ENCODE measurements at places on chromosomes 6 and 20.

- H3K27ac ChIP-seq = no peak overlapping the region
- H3K4me3 ChIP-seq = no peak overlapping the region
- H3K27me3 ChIP-seq = no peaks in the 10 kb centered on the region
- H3K4me1 ChIP-seq = peaks cover 29% of the 10 kb centered on the region
Measured at GRCh38 chr20:23063581-23063980, 14.1 kb upstream of the THBD start.

GRCh38 chr20:36425166-36425565, 116.2 kb upstream of the MYL9 start:
- H3K4me1 ChIP-seq = no peaks in the 10 kb centered on the region
- H3K27me3 ChIP-seq = no peaks in the 10 kb centered on the region
- H3K27ac ChIP-seq = no peak overlapping the region
- no peaks in the 10 kb centered on the region for H3K36me3 ChIP-seq
- no peak overlapping the region for H3K4me3 ChIP-seq

DNA sequence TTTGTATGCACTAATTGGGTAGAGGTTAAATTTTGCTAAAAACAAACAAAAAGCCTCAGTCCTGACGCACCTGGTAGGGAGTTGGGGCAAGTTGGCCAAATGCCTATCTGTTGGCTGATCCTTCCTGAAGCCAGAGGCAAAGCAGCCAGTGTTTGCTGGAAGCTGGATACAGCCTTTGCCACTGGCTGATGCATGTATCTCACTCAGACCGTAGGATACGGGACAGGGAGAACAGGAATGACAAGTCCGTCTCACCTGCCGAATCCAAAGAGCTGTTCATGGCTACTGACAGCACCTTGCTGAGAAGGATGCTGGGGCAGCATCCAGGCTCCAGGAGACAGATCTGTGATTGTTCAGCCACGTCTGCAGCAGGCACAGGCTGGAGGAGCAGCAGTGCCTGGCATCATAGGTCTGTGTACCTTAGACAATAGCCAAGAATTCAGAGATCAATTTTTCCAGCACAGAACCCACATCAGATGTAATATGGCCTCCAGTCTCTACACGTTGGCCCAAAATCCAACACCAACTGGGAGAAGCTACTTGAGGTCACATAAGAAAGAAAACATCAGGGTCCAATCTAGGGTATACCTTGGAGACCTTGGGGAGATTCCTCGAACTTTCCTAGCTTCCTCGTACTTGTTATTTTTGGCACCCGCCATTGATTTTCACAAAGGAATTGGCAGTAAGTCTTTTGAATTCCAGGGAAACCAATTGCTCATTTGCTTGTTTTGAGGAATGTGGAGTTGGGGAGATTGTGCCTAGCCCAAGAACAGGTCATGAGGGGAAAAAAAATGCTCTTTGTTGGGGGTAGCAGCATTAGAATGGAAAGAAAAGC, 108.5 kb upstream of the ARMC2 start:
- DNase-seq = no peak
- H3K27me3 ChIP-seq = no peaks in the 10 kb centered on the region
- peaks cover 19% of the 10 kb centered on the region for H3K4me1 ChIP-seq
- no peak overlapping the region for H3K4me3 ChIP-seq
- no peak overlapping the region for H3K27ac ChIP-seq

GRCh38 chr20:63064310-63064709, 57.5 kb upstream of the BHLHE23 start:
- H3K4me3 ChIP-seq = no peak overlapping the region
- H3K27ac ChIP-seq = no peak overlapping the region
- peaks cover 75% of the 10 kb centered on the region for H3K27me3 ChIP-seq
- DNase-seq = peak; percentile 44
- no peaks in the 10 kb centered on the region for H3K4me1 ChIP-seq
